ENCODE measurements at places on chromosomes 5 and 9.

- peak; percentile 51 for DNase-seq
Measured at GRCh38 chr9:86282979-86283535, 719 bp upstream of the ISCA1 start.

DNA sequence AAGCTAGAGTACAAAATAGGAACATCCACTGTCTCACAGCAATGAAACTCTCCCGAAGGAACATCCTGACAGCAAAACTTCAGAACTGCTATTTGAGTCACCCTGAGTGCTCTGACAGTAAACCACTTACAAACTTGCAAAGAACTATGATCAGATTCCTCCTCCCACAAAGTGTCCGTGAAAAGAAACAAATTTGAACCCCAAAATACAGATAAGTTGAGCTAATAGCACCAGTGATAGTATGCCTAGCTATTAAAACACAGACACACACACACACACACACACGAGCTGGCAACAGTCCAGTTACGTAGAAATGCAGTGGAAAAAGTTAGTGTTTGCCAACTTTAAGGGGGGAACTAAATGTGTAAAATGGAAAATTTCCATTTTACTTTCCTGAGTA, 3.1 kb upstream of the GLIS3 start:
- no peak for DNase-seq

- DNase-seq, result no peak
Measured at GRCh38 chr9:110228321-110228720, 20.4 kb upstream of the C9orf152 start.

DNA sequence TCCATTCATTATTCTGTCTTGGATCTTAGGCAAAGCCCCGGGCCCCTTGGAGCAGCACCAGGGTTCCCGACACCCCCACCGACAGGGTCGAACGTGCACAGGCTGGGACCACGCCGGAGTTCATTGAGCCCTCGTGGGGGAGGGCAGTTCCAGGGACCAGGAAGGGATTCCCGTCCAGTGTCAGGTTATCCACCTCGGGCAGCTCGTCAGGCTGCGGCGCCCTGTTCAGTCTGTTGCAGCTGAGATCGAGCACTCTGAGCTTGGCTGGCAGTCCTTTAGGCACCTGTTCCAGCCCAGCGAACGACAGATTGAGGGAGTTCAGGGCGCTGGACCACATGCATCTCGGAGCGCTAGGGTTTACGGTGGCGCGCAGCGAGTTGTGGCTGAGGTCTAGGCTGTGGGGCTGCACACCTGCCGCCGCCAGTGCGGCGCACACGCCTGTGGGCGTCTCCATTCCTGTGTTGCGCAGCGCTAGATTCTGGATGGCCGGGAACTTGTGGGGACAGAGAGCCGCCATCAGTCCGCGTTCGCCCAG, 1.1 kb downstream of the CD14 start:
- no peak for DNase-seq

GRCh38 chr5:72376381-72376780, 56.2 kb downstream of the PTCD2 start:
- DNase-seq, result no peak

DNA sequence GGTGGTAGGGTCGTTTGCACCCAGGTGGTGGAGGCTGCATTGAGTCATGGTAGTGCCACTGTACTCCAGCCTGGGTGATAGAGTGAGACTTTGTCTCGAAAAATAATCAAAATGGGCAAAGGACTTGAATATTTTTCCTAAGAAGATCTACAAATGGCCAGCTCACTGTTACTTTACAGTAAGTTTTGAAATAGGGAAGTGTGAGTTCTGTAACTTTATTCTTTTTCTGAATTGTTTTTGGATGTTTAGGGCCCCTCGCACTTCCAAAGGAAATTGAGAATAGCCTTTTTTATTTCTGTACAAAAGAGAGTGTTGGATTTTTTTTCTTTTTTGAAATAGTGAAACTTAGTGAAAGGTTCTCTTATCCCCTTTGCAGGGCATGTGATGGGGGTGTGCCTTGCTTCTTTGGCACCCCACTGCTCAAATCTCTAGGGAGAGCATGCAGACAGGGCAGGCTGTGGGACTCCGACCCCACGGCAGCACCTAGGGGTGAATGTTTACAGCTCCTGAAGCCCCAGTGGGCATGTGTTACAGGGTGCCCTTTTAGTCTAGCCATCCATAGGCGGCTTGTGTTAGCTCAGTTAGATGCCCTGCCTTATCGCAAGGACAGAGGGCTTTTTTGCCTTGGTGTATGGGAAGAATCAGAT, 33.3 kb downstream of the GPBP1 start:
- DNase-seq, result no peak

DNA sequence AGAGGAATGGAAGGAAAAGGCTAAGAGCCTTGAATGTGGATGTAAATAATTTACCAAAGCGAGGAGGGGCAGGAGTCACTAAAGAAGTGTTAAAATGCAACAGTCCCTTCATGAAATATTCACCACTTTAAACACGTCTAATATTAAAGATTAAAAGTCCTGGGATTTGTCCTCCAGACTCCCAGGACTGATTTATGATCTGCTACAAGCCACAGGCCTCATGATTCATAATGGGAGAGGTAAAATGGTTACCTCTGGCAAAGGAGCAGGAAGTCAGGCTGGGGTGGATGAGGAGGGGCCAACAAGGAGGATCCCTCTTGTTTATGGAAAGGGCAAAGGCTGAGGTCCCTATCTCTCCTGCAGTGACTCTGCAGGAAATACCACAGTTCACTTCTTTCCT, 292.4 kb downstream of the TRIM32 start:
- DNase-seq, result no peak

DNA sequence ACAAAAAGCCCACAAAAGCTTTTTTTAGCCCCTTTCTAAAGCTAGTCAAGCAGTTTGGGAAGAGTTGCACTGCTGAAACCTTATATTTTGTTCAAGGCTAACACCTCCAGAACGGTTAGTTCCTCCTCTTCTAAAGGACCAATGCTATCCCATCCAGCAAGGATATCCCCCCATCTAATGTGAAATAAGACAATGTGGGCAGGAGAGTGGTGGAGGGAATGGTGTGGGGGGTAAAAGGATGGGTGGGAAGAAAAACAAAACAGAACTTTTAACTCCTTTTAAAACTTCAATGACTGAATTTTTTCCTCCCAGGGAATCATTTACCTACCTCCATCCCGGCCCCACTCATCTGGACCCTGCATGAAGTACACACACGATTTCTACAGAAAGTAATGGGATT, 21.2 kb downstream of the PTCH1 start:
- no peak for DNase-seq

DNA sequence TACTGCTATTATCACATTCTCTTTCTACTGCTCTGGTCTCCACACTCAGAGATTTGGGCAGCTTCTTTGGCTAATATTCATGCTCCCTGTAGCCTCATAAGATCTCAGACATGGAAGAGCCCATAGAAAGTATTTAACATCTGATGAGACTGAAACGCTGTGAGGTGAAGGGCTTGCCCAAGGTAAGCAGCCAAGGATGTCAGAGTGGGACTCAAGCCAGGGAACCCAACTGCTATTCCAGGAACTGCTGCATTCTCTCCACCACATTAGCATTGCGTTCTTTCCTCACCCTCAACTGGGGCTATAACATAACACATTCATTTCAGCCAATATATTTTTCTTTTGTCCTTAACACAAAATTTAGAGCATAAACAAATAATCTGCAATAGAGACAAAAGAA, 3.8 kb downstream of the ADRB2 start:
- no peak for DNase-seq

GRCh38 chr9:131633491-131634031, 88.2 kb downstream of the PRRT1B start:
- no peak for DNase-seq

DNA sequence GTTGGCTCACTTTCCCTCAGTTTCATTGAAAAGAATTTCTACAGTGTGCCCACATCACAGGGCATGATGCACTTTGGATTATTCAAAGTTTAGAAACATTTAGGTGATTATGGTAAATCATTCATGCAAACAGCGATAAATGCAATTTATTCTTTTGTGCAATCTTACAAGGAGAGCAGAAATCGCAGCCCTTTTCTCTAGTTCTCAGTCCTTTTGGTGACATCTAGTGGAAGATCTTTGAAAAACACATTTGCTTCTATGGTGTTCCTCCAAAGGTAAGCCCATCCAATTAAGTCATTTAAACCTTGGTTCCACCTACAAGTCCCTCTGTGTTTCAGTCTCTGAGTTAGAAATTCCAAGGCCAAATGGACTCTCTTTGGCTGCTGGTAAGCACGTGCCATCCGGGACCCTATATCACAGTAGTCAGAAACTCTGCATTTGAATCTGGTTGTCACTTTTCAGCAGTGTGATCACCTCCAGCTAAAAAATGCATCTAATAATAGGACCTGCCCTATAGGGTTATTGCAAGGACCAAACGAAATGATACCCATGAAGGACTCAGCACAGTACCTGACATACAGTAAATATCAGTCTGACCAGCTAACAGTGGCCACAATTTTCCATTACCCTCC, 66.4 kb downstream of the MACROH2A1 start:
- peak; percentile 2 for DNase-seq

DNA sequence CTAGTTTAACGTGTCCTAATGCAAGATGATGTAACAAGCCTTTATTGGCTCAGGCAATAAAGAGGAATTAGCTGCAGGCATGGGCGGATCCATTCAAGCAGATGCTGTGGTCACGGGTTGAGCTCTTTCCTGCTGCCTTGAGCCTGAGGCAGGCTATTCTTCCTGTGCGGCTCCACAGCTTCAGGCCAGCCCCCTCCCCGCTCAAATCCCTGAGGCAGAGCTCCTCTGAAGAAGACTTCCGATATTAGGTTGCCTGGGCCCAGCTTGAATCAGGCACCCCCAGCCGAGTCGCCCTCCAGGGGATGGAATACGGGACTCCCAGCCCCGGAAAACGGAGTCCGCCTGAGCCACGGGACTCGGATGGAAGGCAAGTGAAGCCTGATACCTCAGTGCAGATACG, 95.0 kb upstream of the RUFY1 start:
- DNase-seq, result peak; percentile 9

GRCh38 chr5:112388739-112389138, 30.3 kb downstream of the EPB41L4A start:
- no peak for DNase-seq

DNA sequence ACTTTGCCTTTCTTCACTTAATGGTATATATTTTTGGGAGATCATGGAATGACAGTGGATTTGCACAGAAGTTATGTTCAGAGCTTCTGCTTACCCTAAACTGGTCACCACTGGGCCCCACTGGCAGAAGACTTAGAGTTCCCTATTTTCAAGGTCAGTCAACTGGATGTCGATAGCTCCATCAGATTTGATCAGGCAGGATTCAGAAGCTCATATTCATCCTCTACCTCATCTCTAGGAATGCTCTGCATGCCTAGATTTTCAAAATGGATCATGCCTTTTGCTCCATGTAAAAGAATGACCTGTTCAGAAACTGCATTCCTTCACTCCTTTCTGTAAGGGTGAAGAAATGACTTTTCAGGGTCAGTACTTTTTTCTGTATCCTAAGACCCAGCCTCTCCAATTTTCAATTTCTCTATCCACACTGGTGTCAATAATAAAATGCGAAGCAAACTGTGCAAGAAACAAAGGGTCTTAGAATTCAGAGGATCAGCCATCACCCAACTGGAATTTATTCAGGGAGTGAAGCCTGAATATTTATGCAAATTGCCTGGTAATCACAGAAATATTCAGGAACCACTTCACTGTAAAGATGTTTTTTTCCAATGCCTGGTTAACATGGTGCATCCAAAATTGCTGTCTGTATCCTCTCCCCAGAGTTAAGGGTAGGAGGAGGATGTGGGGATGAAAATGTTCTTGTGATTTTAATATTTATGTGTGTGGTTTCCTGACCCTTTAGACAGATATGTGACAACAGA, 125.4 kb downstream of the DOCK2 start:
- no peak for DNase-seq

DNA sequence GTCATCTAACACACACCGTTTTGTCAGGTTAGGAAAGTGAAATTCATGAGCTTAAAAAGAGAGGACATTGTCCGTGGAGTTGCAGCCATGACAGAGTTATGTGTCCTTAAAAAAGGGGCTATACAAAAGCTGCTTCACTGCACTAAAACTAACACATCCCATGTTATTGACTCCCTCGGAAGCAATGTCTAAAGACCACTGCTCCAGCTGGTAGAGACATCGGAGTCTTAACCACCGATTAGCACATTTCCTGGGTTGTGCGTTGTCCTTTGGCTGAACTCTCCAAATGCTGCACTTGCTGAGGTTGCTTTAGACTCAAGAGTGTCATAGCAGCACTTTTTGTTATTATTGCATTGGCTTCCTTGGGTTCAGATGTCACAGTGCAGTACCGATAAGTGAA, 128.3 kb upstream of the C9orf72 start:
- peak; percentile 6 for DNase-seq

- DNase-seq, result peak; percentile 88
Measured at GRCh38 chr5:144187699-144188294, 17.1 kb downstream of the KCTD16 start.

GRCh38 chr9:36150574-36151315, 14.2 kb downstream of the GLIPR2 start:
- peak; percentile 64 for DNase-seq

GRCh38 chr5:92780057-92780456, 801.0 kb downstream of the NR2F1-AS1 start:
- DNase-seq, result no peak

GRCh38 chr9:121930956-121931355, 162.2 kb downstream of the TTLL11 start:
- DNase-seq, result no peak

- no peak for DNase-seq
Measured at GRCh38 chr5:40502736-40503135, 177.0 kb upstream of the PTGER4 start.

GRCh38 chr9:134686896-134687295, 45.3 kb downstream of the COL5A1 start:
- DNase-seq, result no peak

- peak; percentile 92 for DNase-seq
Measured at GRCh38 chr5:178532666-178533065, 57.5 kb downstream of the COL23A1 start.

DNA sequence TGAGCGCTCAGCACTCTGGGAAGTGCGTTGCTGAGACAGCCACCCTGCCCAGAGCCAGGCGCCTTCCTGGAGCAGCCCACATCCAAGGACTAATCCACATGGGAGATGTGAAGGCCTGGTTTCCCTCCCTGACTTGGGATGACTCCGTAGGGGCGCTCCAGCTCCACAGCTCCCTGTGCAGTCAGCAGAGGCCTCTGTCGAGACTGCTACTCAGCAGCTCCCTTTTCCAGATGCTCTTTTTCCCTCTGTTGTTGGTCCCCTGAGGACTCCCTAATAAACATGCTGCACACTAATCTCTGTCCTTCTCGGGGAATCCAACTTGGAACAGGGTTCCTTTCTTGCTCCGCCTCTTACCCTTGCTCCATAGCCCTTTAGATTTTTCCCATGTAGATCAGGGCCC, 237.3 kb downstream of the ZSWIM6 start:
- DNase-seq, result no peak

DNA sequence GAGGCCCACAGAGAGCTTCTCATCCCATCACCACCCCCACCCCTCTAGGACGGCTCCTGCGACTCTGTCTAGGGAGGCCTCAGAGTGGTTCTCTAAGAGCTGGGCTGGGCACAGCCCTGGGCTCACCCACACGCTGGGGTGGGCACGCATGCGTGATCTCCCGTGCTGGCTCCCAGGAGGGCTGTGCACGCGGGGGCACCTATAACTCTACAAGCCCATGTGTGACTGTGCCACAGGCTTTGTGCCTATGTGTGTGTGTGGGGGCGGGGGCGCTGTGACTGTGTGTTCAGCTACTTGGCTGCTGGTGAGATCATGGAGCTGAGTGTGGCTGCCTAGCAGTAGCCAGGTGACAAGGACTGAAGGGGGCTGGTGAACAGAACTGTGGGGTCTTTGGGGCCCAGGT, 32.2 kb downstream of the NDUFA8 start:
- DNase-seq, result peak; percentile 9

- no peak for DNase-seq
Measured at GRCh38 chr5:56588636-56589480, 226.5 kb upstream of the MAP3K1 start.
